HL-60 (cell line): ENCODE measurements at places on chromosomes 4 and X.

DNA sequence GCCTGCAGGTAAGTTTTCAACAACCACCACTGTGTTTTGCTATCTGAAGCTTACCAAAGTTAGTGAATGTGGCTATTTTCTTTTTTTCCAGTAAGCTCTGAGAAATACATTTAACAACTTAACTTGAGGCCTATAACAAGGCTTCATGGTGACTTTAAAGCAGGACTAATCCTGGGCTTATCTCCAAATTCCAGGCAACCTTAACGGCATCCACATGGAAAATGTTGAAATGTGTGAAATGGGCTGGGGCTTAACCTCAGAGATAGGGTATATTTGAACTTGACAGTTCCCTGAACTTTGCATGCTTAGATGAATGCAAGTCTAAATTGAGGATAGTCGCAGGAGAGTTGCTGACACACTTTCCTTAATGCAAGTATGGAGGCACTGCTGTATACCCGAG lies 539.2 kb downstream of the GALNTL6 start:
- no peak for DNase-seq

- DNase-seq, result no peak
These were observed 483.6 kb downstream of the BCOR start for GRCh38 chrX:39613997-39614679.

GRCh38 chrX:18582910-18583493 lies 88.9 kb downstream of the RS1 start:
- no peak for DNase-seq

- DNase-seq, result no peak
These were observed 160.6 kb upstream of the WDFY3 start for GRCh38 chr4:85126991-85127591.

GRCh38 chr4:47824840-47825239 lies 13.0 kb downstream of the CORIN start:
- no peak for DNase-seq

GRCh38 chr4:82367438-82368097 lies 6.2 kb downstream of the HNRNPD start:
- DNase-seq, result no peak

DNA sequence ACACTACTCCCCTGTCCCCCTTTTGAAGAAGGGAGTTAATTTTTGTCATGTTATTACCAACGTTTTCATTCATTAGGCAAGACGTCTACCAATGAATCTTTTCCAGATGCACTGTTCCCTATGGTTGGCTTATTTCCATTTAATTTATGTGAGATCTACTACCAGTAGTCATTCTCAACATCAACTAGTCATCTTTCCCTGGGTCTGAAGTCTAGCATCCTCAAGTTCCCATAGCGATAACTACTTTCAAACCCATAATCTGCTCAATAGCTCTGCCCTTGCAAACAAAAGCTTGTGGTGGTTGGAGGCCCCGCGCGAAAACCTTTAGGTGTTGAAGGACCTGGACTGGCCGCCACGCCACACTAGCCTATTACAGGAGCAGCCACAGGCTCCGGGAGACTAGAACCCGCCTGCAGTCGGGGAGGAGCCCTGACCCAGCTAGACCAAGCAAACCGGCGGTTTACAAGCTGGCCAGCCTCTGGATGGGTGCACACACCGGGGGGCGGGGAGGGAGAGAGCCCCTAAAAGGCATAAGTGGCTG lies 746 bp downstream of the PPAT start:
- no peak for DNase-seq

DNA sequence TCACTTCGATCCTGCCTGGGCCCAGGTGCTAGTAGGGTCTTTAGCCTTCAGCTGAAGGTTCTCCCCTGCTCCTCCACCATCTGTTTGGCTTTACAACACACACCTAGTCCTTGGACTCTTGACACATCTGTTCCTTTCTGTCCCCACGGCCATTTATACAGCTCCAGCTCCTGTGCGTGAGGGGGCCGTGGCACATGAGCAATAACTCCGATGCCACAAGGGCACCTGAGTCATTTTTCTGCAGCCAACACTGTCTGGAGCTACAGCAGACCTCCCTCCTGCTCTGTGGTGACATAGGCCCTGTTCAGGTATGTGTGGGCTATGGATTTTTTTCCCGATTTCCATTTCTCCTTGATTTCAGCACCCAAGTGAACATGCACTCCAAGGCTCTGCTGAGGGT lies 44.7 kb upstream of the BCOR start:
- DNase-seq, result no peak

DNA sequence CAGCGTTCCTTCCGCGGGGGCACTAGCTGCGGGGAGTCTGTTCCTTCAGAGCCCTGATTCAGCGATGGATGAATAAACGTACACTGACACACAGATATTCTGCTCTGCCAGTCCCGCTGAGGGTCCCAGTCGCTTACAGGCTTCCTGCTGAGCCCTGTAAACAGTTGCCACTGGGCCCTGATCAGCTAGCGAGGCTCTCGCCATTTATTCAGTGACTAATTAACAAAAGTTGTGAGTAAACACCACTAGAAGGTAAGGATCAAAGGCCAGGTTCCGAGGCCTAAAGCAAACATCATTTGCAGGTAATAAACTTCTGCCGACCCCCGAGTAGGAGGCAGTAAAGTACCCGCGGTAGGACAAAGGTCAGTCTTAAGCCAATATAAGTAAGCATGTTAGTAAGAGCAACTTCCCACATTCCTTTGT lies 442.6 kb upstream of the GALNT7 start:
- no peak for DNase-seq

DNA sequence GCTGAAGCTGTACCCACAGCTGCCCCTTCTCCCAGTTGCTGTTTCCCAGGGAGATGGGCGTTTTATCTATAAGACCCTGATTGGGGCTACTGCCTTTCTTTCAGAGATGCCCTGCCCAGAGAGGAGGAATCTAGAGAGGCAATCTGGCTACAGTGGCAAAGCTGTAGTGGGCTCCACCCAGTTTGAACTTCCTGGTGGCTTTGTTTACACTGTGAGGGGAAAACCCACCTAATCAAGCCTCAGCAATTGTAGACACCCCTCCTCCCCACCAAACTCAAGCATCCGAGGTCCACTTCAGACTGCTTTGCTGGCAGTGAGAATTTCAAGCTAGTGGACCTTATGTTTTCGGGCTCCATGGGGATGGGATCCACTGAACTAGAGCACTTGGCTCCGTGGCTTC lies 240.4 kb upstream of the AFF2 start:
- no peak for DNase-seq
